ENCODE measurements at places on chromosomes 3 and 15.

- DNase-seq, result peak; percentile 35
Measured at GRCh38 chr3:99645277-99646106, 7.1 kb downstream of the COL8A1 start.

- DNase-seq, result no peak
Measured at GRCh38 chr3:30085486-30085885, 520.9 kb upstream of the TGFBR2 start.

GRCh38 chr15:63243776-63244175 lies 33.6 kb upstream of the APH1B start:
- DNase-seq, result peak; percentile 3

DNA sequence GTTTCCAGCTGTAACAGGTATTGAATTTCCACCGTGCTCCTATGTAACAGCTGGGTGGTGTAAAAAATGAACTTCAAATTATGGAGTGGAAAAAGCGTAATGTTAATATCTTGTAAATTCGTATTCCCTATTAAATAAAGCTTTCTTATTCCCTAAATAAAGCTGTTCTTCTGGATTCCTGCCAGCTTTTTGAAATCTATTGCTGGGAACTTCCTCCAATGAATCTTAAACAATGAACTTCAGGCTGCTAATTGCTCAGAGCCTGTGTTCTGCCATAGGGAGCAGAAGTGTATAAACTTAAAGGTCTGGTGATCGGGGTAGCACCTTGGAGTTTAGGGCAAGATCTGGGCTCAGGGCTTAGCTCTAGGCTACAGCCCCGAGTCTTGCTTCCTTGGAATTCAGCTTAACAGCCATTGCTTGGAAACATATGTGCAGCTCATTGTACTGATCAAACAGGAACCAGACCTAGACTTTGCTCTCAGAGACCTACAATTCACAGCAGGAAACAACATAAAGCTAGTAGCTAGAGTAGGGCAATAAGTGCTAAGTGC lies 1.4 kb downstream of the ARL14 start:
- DNase-seq, result no peak

DNA sequence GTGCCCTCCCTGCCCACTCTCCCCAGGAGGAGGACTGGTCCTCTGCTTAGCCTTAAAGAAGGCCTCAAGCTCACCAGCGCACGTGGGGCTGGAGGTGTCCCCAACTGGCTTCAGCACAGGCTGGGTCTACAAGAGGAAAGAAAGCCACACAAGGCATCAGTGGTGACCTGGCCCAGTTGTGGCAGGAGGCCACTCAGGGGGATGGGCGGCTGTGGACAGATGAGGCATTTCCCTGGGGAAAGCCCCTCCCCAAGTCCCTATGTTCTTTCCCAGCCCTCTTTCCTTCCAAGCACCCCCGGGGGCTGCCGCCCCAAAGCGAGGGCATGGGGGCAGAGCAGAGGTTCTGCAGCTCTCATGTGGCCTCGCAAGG lies 155.2 kb upstream of the TLE3 start:
- no peak for DNase-seq

- DNase-seq, result no peak
Measured at GRCh38 chr3:97699889-97700288, 64.7 kb upstream of the ARL6 start.

DNA sequence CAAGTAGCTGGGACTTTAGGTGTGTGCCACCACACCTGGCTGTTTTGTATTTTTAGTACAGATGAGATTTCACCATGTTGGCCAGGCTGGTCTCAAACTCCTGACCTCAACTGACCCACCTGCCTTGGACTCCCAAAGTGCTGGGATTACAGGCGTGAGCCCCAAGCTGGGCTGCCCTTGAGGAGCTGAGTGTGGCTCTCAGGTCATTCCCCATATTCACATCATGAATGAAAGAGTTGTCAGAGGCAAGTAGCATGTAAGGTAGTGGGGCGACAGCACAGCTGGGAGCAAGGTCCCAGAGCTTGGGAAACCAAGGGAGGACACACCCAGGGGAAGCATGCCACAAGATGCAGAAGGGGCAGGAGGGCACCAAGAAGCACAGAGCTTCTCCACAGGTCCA lies 4.9 kb downstream of the CCDC71 start:
- DNase-seq, result no peak

DNA sequence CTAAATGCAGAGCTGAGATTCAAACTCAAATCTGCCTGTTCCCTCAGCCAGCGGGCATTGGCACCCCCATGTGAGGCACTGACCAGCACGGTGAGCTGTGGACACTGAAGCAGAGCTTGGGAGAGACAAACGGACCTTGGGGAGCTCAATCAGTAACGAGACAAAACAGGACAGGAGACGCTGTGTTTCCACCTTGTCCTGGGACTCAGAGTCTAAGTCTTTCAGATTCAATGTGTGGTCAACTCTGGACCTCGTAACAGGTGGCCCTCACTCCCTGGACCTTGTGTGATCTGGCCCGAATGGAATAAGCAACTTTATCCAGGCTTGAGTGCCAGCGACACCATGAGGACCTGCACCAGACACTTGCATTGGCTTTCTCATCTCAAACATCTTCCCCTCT lies 232.5 kb downstream of the UACA start:
- DNase-seq, result no peak

- no peak for DNase-seq
Measured at GRCh38 chr15:66938114-66938830, 127.1 kb upstream of the SMAD3 start.

- DNase-seq, result no peak
Measured at GRCh38 chr3:99651531-99651930, 13.1 kb downstream of the COL8A1 start.

- DNase-seq, result no peak
Measured at GRCh38 chr15:98840053-98840452, 167.5 kb downstream of the PGPEP1L start.

DNA sequence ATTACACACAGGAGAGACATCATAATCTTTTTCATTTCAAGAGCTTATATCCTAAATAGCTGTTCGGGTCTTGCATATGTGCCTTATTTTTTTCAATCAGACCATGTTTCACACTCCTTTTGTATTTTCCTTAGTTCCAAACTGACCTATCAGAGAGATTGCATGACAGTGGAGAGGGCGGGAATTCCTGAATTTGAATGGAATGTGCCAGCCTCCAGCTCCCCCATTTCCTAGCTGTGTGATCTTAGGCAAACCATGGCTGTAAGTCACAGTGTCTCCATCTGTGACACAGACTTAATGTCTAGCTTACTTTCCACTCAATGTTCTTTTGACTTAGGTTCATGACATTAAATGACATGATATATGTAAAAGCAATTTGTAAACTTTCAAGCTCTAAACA lies 62.0 kb upstream of the CSTA start:
- no peak for DNase-seq
